ELR (cell line): ENCODE measurements at places on chromosomes 2 and 18.
A peak's percentile ranks its signal among the peaks of the same experiment; 100 is the strongest.

DNA sequence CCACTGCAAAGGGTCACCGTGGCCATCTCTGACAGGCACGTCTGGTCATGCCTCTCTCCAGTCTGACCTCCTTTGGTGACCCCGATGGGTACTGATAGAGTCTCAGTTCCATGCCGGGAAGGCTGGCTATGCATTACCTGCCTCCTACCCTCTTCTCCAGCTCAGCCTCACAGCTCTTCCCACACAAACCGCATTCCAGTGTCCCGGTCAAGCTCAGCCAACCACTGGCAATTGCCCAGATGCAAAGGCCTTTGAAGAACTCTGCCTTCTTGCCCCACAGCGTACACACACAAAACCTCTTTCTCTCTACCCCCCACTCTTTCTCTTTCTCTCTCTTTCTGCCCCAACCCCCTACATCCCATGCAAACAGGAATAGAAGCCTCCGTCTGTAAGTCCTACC, 37.6 kb downstream of the TMEM163 start:
- DNase-seq, result no peak

DNA sequence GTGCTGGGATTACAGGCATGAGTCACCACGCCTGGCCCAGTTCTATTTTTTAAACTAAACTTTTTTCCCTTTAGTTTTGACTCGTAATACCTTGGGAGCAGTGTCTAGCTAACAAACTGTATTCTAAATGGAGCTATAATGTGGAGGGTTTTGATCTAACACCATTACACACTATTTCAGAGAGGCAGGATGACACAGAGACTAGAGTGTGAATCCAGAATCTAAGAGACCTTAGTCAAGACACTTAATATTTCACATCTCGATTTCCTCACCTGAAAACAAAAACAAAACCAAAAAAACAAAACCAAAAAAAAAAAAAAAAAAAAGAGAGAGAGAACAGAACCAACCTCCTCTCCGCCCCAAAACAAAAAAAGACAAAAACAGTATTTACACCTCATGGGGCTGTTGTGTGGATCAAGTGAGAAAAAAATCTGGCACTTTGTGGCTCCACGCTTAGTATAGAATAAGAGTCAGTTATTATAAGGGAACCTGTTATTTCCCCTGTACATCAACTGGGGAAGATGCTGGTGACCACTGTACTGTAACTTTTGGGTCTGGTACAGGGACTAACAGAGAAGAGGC, 31.3 kb downstream of the DARS1 start:
- DNase-seq, result no peak

DNA sequence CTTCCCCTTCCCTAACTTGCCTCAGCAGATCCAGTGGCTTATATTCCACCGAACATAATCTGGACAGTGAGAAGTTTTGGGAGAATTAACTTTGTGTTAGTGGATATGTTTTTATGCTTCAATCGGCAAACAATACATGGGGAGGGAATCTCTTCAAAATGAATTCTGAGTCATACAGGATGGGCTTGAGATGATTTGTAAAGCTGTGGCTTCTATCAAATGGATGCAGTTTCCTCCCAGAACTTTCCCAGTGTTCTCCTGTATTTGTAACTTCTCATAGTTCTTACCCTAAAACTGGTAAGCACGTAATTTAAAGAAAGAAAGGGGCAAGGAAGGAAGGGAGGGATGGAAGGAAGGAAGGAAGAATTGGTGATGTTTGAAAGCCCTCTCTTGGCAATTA, 36.8 kb downstream of the PDCL3 start:
- no peak for DNase-seq

- DNase-seq, result no peak
These were observed 95.6 kb downstream of the SP3 start for GRCh38 chr2:173869244-173870229.

DNA sequence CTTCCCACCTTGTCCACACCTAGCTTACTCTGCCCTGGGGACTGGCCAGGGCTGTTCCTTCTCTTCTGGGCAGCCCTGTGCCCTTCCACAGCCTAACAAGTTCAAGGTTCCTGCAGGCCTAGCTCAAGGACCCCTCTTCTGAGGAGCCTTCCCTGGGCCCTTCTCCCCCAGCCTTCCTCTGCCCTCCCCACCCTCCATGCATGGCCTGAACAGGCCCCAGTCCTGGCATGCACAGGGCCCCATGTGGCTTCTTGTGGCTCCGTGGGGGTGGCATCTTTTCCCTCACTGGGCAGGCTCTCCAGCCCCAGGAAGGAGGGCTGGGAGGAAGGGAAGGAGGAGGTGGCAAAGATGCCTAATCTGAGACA, 162.9 kb downstream of the CELF4 start:
- no peak for DNase-seq

- DNase-seq, result no peak
These were observed 433.7 kb downstream of the MBD2 start for GRCh38 chr18:53790786-53791185.

DNA sequence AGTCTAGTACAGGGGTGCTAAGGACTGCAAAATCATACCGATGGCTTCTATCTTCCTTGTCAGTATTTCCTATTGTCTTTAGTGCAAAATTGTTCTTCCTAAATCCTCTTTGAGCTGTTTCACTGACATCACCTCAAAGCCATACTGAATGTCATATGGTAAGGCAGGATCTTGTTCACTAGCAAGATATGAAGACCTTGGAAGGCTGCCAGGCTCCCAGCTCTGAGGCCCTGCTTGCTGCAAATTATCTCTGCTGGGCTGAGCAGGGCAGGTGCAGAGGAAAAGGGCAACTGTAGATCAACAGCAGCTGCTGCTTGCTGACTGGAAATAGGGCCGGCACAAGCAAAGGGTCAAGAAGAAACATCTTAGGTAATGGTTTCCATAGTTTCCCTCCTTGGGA, 58.2 kb downstream of the PMAIP1 start:
- peak; percentile 84 for DNase-seq

GRCh38 chr2:139296672-139297209, 516.6 kb upstream of the NXPH2 start:
- DNase-seq, result peak; percentile 5

DNA sequence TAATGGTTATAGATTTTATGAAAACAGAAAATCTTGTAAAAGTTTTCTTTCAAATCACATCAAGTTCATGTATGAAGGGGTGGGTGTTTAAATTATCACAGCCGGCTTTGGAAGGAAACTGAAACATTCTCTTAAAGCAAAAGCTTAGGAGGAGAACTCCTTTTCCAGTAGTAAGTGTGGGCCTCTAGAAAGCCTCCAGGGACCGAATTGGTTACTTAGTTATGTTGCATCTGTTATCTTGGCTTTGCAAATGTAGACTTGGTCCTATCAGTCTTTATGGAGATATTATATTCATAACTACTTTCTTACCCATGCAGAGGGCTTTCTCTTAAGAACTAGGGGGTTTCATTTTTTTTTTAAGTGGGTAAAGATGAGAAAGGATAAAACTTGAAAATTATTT, 7.4 kb downstream of the NAB1 start:
- no peak for DNase-seq

- no peak for DNase-seq
These were observed 88.8 kb downstream of the ACTR3 start for GRCh38 chr2:113978524-113979190.

- peak; percentile 75 for DNase-seq
These were observed 35.1 kb upstream of the MAPRE2 start for GRCh38 chr18:35005963-35006577.

DNA sequence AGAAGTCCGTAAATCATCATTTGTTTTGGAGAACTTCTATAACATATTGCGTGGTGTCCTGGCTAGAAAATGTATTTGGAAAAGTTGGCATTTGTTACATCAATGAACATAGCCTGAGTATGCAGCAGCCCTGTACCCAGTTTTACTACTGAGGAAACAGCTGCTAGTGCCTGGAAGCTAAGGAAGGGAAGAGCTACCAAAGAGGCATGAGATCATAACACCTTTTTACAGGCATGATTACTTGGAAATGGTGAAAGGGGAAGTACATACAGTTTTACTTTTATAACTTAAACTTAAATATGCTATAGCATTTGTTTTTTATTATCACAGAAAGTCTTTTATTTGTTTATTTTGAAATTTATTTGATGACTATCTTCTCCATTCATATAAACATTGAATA, 128.4 kb upstream of the MC4R start:
- DNase-seq, result no peak

GRCh38 chr2:223418131-223418530, 184.0 kb downstream of the SCG2 start:
- DNase-seq, result no peak

DNA sequence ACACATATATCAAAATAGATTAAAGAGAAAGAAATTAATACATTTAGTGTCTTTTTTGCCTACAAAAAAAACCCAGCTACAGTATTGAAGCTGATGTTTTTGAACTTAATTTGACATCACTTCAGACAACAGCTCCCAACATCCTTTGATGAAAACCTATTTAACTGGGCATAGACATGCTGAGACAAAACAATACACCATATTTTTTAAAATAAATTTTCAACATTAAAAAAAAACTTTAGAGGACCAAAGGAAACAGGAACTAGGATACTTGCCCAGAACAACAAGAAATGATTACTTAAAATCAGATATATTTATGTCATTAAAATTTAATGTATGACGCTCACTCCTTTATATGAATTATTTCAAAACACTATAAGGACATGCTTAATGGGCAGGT, 178.1 kb downstream of the MREG start:
- DNase-seq, result no peak

DNA sequence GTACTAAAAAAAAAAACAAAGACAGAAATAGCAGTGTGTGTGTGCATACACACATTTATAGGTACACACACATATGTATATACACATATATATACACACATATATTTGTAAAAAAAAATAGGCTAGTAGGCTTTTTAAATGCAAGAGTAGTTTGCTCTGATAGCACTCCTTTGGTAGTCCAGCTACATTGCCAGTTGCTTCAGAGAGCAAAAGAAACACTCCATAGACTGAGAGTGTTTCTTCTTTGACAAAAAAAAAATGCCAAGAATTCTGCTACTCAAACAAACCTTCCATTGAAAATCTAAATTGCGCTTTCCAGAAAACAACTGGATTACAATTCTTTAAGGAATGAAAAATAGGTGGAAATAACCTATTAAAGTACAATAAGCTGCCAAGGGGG, 365.9 kb upstream of the GALNT5 start:
- no peak for DNase-seq

- peak; percentile 52 for DNase-seq
These were observed 2.6 kb upstream of the TMEFF2 start for GRCh38 chr2:192197357-192197756.

DNA sequence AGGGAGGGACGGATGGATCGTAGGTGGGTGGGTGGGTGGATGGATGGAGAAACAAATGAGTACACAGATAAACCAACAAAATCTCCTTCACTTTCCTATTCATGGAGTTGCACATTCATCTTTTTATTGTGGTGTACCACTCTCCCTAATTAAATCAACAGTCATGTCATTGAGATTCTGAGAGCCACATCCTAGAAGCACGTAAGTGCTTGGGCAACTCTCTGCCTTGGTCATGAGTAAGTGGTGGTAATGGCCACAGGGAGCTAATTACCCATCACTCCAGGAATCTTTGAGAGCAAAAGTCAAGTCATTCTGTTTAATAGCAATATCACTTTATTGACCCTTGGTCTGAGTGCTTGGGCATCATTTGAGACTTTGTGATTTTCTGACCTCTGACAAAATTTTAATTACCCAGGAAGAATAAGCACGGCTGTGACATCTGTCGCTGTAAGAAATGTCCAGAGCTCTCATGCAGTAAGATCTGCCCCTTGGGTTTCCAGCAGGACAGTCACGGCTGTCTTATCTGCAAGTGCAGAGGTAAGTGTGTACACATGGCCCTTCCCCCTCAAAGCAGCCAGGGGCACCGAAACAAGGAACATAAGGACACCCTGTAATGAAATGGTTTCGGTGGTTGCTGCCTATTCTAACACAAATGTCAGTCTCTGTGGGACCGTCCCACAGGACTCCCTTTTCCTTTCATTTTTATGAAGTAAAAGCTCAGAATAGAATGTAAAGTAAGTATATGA, 85.9 kb downstream of the FEZ2 start:
- peak; percentile 18 for DNase-seq

GRCh38 chr2:99445065-99445464, 44.8 kb downstream of the REV1 start:
- no peak for DNase-seq

- no peak for DNase-seq
These were observed 1.6 kb downstream of the WDR7 start for GRCh38 chr18:56652802-56653201.

DNA sequence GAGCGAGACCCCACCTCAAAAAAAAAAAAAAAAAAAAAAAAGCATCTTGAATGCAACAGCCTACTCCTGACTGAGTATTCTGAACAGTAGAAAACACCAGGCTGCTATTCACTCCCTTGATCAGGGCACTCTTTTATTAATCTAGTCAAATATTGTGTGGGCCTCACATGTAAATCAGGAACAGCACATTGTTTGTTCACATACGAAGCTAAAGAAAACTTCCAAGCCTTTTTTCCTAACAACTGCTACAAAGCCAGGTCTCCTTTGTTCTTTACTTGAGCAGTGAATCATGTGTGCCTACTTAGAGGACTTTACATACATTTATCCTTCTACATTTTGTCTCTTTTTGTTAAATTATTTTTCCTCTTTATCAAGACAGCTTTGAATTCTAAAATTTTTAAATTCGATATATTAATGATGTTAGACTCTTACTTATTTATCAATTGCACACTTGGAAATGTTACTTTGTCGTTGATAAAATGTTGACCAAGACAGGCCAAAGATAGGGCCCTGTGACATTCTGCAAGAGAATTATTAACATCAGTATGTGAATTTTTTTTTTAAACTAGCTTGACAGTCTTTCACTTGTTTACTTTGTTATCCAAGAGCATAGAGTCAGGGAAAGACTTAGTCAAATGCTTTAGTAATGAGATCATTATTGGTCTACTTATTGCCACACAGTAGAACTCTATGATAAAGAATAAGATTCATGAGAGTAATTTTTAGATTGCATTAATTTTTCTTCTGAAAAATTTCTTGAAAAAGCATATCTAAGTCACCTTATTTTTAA, 13.2 kb downstream of the SPATS2L start:
- DNase-seq, result peak; percentile 84

DNA sequence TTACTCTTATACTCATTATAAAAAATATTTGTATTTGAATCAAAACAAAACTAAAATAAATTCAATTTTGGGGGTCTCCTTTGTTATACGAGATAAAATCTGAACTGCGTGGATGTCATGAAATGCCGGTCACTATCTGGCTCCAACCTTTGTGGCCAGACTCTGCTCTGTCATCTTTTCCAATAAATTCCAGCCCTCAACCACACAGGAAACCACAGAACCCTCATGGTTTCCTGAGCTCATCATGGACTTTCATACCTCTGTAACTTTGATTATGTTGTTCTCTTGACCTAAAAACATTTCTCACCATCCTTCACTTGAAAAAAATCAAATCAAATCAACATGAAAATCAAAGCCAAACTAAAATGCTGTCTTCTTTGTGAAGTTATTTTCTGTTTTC, 724.7 kb downstream of the METTL4 start:
- DNase-seq, result peak; percentile 41

DNA sequence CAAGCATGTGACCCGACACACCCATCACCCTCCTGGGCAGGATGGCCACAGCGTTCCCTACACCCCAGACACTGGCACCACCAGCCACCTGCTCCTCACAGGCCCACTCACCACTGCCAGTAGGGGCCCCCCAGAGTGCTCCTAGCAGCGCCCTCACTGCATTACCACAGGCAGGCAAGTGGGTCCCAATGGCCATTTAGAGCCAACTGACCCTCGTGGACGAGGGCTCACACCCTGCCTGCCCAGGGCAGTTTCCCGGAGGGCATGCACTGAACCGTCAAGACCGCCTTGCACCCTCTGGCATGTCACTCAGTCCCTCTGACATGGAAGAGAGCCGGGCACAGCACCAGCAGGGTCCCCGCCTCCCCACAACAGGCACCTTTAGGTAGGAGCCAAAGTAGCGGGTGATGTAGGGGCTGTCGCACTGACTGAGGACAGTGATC, 7.3 kb downstream of the STK25 start:
- no peak for DNase-seq

GRCh38 chr2:26959331-26959730, 11.1 kb upstream of the MAPRE3 start:
- no peak for DNase-seq
